Activated T-helper 17 cell treated with anti-CD3 and anti-CD28 coated beads, Interleukin-2, amount 50 U/mL, for 72 hours (primary cell): ENCODE measurements at places on chromosomes 2 and 18.
A peak's percentile ranks its signal among the peaks of the same experiment; 100 is the strongest.

GRCh38 chr2:135052997-135053474, 944 bp downstream of the RAB3GAP1 start:
- ATAC-seq: peak; percentile 70

- ATAC-seq: no peak
Measured at GRCh38 chr2:237358721-237359517, 55.0 kb downstream of the COL6A3 start.

GRCh38 chr2:8563814-8564474, 117.9 kb upstream of the ID2 start:
- ATAC-seq: no peak

GRCh38 chr2:29174937-29175336, 59.7 kb downstream of the CLIP4 start:
- no peak for ATAC-seq

DNA sequence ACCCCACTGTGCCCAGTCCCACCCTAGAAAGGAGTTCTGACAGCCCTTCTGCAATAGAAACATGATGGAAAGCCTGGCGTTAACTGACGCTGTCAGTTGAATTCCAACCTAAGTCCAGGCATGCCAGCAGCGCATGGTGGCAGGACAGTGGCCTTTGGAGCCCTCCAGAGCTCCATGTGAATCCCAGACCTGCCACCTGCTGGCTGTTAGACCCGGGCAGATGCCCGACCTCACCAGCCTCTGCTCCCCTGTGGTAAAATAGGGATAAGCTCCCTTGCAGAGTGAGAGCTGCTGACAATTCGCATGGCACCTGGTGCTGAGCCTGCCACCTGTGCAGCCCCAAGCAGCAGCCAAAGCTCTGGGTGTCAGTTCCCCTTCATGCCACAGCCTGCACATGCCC, 138.6 kb downstream of the LOXHD1 start:
- no peak for ATAC-seq

DNA sequence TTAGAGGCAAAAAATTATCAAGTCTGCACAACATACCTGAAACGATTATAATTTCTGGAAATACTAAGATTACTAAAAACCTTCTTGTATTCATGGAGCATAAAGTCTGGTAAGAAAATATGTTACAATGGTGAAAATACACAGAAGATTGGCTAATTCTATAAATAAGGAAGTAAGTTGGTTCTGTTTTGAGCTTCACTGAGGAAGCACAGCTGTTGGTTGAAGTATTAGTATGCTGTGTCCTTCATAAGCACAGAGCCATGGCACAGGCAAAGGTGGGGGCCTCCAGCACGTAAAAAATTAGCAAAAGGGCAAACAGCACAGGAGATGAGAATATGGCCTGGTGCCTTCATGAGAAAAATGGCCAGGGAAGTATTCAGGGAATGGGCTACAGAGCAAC, 40.4 kb upstream of the ANKRD62 start:
- ATAC-seq: no peak

GRCh38 chr2:68435615-68436014, 31.5 kb downstream of the FBXO48 start:
- no peak for ATAC-seq

DNA sequence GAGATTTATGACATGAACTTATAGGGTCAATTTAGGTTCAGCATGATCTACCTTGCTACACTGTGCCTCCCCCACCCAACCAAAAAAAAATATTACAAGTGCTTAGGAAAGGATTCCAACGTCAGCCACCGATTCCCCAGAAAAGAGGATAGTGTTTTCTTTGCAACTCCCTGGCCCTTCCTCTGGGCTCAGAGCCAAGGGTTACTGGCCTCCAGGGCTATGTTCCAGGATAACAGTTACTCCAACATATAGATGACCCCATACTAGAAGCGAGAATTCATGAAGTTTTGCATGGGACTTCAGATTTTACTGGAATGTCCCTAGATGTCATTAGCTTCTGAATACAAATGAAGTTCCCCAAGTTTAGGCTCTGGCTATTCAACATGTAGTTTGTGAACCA, 172.1 kb downstream of the UPP2 start:
- ATAC-seq: no peak

- ATAC-seq: peak; percentile 83
Measured at GRCh38 chr2:174568425-174568824, 29.2 kb downstream of the WIPF1 start.

DNA sequence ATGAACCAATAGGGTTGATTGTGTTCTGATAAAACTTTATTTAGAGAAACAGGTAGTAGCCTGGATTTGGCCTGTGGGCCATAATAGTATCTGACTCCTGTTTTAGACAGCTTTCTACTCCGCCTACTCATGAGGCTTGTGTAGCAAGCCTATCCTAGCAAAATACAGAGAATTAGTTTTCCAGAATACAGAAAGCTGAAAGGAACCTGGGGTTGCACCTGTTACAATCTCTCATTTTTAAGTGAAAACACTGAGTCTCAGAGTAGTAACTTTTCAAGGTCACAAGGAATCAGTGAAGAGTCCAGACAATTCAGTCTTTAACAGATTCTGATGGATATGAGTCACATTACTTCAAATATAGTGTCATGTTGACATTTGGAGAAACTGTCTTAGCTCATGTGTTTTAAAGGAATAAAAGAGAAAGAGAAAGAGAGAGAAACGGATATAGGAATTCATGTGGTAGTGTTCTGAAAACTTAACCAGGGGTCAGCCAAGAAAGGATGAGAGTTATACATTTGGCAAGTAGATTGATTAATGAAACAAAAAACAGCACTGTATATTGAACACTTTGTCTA, 17.0 kb downstream of the ARHGAP28 start:
- no peak for ATAC-seq

GRCh38 chr2:237631007-237631785, 3.8 kb downstream of the LRRFIP1 start:
- no peak for ATAC-seq

DNA sequence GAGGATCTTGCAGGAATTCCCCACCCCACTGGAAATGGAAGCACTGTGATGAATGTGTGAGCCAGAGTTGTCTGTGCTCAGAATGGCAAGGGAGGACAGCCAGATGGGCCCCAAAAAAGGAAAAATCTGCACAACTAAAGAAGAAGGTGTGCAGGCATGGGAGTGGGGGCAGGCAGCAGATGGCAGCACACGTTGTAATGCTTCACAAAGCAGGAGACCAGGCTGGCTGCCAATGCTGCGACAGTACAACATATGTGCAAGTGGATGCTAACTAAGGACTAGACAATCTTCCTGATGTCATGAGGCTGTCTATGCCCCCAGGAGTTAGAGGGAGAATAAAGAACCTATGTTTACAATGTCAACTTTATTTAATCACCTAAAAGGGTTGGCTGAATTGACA, 27.2 kb downstream of the ST6GAL2 start:
- no peak for ATAC-seq

DNA sequence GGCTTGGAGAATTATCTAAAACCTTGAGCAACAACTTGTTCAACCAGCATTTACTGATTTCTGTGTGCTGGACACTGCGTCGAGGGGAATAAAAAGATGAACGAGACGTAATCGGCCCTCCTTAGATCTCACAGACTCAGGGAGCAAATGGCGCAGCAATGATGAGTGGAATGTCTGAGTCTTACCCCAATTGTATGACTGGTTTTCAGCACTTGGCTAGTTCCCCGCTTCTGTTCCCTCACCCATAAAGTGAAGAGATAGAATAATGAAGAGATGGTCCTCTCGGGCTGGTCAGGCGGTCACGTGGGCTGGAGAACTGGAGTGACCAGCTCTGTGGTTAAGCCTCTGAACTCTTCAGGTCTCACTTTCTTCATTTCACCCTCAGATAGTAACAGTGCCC, 17.3 kb upstream of the GATA6 start:
- ATAC-seq: no peak

GRCh38 chr18:2448565-2449151, 122.6 kb downstream of the METTL4 start:
- no peak for ATAC-seq

- ATAC-seq: no peak
Measured at GRCh38 chr2:28355521-28356094, 37.0 kb upstream of the FOSL2 start.

DNA sequence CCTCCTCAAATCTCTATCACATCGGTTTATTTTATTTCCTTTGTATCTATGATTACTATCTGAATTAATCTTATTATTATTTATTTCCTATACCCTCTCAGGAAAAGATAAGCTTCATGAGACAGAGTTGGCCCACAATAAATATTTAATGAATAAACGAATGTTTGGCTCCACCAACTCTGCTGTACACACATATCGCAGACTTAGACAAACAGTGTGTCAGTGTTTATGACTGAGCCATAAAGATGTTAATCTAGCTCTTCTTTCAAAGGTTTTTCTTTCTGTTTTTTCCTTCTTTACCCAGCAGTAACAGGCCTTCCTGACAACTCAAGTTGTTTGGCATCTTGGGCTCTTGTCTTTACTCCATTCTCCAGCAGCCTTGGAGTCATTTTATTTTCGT, 329.5 kb downstream of the CDH2 start:
- no peak for ATAC-seq

- no peak for ATAC-seq
Measured at GRCh38 chr18:37259711-37260110, 305.9 kb downstream of the CELF4 start.

DNA sequence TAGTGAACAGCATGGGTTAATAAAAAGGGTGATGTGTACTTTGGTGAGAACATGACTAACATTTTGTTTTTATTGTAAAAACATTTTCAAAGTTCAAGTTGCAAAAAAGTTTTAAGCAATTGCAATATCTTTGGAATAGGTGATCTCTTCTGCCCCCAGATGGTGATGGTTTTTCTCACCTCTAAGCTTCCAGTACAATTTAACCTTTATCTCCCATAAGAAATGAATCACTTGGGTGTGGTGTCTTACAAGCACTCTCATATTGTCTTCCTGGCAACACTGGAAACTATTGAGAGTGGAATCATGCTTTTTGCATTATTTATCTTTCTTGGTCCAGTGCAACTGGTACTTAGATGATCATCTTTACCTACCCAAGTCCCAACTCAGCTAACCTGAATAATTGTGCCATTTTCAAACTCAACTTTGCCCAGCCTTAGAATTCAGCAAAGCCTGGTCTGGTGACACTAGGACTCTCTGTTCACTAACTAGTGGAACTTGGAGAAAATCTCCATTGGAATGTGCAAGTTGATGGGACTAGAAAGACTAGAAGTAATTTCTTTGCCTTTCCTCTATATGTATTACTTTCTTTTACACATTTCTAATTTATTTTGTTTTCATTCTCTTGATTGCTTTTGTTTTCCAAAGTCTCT, 964.7 kb upstream of the ZEB2 start:
- no peak for ATAC-seq

- ATAC-seq: no peak
Measured at GRCh38 chr2:48145845-48146452, 239.7 kb upstream of the FBXO11 start.

GRCh38 chr2:197308996-197309690, 1.4 kb downstream of the ANKRD44 start:
- no peak for ATAC-seq

- ATAC-seq: no peak
Measured at GRCh38 chr2:123692121-123692520, 333.0 kb upstream of the CNTNAP5 start.

DNA sequence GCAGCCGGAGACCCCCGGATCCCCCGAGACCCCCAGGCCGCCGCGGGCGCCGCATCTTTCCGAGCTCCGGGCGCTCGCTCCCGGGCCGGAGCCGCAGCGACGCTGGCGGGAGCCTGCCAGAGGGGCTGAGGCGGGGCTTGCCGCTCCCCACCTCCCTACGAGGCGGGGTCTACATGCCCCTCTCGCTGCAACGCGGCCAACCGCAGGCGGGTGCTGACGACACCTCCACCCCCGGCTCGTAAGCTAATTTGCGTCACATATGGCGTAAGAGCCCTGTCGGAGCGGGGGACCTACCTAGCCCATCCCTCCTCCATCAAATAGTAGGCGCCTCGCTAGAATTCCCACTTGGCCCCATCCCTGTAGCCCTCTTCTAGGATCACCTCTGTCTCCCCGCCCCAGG, at the start of gene PTPRN:
PTPRN (minus strand) TSS at position 124 of the 400 bp plus-strand sequence; CDS start at position 55, 69 bp downstream.
- ATAC-seq: no peak

DNA sequence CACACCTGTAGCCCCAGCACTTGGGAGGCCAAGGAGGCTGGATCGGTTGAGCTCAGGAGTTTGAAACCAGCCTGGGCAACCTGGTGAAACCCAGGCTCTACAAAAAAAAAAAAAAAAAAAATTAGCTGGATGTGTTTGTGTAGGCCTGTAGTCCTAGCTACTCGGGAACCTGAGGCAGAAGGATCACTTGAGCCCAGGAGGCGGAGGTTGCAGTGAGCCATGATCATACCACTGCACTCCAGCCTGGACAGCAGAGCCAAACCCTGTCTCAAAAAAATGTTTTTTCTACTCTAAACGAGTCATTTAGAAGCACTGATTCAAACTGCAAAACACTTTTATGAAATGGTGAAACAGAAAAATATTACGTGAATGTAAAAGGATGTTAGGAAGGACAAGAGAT, 69.1 kb upstream of the SLC39A10 start:
- ATAC-seq: no peak

DNA sequence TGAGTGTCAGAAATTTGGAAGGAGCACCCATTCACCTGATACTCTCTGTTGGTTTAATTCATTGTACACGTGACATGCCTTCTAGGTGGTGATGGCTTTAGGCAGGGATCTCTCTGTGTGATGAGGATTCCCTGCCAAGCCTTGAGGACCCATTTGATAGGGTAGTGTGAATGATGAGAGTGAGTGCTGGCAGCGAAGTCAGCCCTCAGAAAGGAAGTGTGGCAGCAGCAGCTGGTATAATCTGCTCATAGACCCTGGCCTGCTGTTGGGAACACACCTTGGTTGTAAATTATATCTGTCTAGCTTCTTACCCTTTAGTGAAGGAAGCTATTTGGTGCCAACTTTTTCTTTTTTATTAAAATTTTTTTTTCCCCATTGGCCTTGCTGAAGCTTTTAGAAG, 164.5 kb downstream of the HAUS1 start:
- no peak for ATAC-seq

DNA sequence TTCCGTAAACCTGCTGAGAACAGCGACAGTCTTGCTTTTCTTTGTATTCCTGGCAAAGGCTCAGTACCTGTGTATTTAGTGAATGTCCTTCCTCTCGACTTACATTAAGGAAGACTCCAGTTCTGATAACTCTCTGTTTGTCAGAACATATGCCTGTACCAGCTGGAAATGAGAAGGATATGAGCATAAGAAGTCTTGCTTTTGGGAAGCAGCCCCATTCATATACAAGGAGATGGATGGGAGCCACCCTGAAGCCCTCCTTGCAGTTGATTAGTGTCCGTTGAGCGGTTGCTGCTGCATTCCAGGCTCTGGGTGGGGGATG, 59.8 kb downstream of the SH3BP4 start:
- ATAC-seq: no peak
